ENCODE measurements at places on chromosomes 7 and 10.

GRCh38 chr7:156334636-156335035 is 305.9 kb upstream of the RNF32 start:
- DNase-seq, result no peak

DNA sequence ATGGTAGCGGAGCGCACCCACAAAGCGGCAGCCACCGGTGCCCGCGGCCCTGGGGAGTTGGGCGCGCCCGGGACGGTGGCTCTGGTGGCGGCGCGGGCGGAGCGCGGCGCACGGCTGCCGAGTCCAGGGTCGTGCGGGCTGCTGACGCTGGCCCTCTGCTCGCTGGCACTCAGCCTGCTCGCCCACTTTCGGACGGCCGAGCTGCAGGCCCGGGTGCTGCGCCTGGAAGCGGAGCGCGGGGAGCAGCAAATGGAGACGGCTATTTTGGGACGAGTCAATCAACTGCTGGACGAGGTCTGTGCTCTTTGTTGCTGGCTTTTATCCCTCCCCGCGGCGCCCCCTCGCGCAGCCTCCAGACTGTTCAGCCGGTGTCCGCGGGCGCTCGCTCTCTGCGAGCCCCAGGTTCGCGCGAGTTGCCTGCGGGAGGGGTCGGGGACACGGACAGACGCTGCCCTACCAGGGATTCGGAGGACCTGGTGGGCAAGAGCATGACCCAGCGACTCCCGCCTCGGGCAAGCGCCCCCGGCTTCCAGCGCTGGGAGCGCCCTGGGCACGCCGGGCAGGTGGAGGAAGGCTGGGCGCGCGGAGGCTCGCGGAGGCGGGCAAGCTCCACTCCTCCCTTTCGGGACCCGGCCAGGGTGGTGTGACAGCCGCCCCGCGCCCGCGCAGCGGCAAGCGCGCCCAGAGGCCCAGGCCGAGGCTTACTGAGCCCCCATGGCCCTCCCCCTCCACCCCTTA is 887 bp downstream of the COL13A1 start:
- peak; percentile 65 for DNase-seq

DNA sequence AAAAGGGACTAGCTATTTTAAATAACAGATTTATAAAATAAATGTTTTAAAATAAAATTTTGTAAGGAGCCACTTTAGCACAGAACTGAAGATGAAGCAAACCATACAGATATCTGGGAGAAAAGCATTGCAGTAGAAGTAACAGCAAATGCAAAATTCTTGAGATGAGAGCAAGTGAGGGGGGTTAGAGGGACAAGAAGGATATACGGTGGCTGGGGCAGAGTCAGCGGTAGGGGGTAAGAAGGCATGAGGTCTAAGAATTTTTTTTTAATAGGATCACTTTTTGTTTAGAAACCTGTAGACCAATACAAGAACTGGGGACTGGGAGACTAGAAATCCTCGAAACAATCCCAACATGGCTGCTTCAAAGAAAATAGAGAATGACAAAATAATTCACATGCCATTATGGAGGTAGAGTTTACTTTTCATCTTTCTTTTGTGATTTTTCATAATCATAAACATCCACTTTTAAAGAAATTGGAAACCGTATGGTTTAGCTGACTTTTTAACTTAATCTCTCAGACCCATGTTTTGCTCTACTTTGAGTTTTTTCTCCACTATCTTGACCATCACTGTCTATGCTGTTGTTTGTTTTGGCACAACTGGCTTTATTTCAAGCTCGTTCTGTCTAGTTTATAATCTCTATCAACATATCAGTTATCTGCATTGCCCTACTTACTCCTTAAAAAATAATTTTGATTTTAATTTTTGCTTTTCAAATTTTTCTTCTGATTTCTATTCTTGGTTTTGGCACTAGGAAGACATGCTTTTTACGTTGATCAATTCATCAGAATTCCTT is 73.5 kb downstream of the KMT2C start:
- no peak for DNase-seq

DNA sequence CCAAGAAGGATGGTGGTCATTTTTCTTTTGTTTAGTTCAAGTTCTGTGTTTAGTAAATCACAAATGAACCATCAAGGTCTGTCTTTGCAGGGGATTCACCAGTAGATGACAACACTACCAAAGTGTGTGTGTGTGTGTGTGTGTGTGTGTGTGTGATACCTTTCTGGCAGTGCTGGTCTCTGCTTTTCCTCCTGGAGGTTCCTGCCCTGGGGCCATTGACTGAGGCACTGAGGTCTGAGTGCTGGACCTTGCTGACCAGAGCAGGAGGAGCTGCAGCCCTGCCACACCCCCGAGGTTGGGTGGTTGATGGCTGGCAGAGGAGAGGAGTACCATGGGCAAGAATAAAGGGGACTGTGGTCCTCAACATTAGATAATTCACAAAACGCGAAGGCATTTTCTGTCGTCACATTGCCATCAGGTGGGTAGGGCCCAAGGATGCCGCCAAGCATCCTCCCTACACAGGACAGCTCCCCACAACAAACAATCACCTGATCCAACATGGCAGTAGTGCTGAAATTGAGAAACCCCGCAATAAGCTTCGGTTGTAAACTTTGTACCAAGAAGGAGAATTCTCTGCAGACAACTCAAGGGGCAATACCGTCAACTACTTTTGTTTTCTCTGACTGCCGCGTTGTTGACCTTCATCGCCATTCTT is 49.5 kb upstream of the PRSS58 start:
- DNase-seq, result no peak

GRCh38 chr10:98023024-98023423 is 7.4 kb downstream of the CRTAC1 start:
- no peak for DNase-seq

- peak; percentile 92 for DNase-seq
These were observed at the start of gene SNX8 for GRCh38 chr7:2314209-2314955. TSS of gene SNX8 (minus strand) at chr7:2314441. CDS start at chr7:2314421, 20 bp downstream.

GRCh38 chr7:114979388-114979787 is 57.5 kb downstream of the MDFIC start:
- DNase-seq, result peak; percentile 74

GRCh38 chr7:133134810-133135209 is 52.9 kb upstream of the CHCHD3 start:
- no peak for DNase-seq

GRCh38 chr10:36494371-36494770 is 631.0 kb upstream of the ANKRD30A start:
- DNase-seq, result no peak

- no peak for DNase-seq
These were observed 104.9 kb upstream of the MBL2 start for GRCh38 chr10:52877451-52877850.

GRCh38 chr10:78215645-78216044 is 182.0 kb downstream of the RPS24 start:
- DNase-seq, result peak; percentile 41
